WERI-Rb-1 (cell line): ENCODE measurements at places on chromosomes 4 and X.
A peak's percentile ranks its signal among the peaks of the same experiment; 100 is the strongest.

DNA sequence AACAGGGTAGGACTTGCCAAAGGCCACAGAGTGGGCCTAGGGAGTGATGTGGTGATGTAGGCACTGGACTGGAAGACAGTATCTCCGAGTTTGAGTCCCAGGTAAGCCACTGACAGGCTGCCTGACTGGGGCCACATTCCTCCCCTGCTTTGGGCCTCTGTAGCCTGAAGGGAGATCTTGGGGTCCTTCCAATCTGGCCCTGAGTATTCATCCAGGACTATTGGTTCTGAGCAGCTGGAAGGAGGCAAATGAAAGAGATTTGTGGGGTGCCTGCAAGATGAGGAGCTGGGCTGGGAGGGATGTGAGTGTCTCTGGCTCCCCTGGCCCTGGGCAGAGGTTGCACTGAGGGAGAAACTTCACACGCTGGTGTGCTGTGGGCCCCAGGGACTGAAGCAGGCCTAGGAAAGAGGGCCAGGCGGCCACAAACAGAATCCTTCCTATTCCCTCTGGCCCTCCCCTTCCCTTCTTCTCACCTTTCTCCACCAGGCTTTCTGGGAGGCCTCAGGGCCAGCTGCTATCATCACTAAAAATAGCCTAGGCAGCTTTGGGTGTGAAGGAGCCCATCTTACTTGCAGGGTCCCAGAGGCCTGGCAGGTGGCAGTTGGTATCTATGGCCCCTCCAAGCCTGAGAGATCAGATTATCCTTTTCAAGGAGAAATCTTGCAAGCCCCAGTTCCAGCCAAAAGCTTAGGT lies 70.1 kb downstream of the PJA1 start:
- peak; percentile 31 for DNase-seq

DNA sequence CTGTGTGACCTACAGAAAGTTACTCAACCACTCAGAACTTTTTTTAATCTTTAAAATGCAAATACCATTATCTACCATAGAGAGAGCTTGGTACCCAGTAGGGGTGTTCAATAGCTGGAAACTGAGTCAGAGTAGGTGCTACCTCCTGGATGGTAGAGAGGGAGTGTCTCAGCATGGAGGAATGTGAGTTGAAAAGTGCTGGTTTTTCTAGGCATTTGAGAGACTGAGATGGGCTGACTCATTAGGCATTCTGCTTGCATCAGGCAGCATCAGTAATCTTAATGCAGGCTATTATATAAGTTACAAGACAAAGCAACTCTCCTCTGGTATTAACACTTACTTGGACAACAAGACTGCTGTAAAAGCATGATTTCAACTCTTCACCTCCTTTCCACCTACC lies 70.9 kb upstream of the ARHGEF9 start:
- DNase-seq, result no peak

DNA sequence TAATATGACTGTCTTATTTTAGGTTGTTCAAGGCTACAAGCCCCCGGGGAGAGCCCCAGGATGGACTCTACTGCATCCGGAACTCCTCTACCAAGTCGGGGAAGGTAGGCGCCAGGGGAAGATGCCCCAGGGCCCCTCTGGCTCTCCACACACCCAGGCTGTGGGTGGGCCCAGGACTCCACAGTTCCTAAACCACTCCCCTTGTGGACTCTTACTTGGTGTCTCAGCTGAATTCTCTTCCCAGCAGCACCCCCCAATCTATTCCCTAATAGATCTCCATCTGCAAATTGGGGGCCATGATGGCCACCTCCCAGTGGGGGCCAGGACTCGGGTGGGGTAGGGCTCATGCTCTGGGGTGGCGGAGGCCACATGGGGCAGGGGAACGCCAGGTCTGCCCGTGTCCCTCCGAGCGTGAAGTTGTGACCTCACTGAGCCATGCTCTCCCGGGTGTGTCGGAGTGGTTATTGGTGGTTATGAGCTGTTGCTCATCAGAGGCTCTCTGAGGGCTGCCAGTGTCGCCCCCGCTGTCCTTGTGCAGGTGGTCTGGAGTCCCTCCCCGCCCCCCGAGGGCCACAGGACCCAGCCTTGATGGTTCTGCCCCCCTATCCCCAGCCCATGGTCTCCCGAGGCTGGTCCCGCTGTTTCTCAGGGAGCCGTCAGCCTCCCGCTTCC lies 11.2 kb upstream of the ADD1 start:
- peak; percentile 4 for DNase-seq

DNA sequence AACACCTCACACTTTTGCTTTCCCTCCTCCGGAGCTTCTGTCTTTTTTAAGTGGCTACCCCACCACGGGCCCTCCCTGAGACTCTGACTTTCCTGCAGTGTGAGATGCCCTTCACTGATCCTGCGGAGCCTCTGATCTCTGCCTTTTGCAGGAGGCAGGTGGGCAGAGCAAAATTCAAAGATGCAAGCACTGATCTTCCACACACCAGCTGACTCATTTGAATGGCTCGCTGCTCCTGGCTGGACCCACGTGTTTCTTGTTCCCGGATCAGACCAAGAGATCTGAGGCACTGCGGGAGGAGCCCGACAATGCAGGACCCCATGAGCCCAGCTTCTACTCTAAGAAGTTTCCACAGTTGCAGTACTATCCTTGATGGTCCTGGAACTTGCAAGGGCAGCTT lies 1607.9 kb upstream of the TENM3 start:
- no peak for DNase-seq

GRCh38 chr4:147518086-147518485 lies 37.2 kb downstream of the EDNRA start:
- no peak for DNase-seq

GRCh38 chrX:21973321-21974010 lies 33.0 kb downstream of the SMS start:
- DNase-seq, result no peak

DNA sequence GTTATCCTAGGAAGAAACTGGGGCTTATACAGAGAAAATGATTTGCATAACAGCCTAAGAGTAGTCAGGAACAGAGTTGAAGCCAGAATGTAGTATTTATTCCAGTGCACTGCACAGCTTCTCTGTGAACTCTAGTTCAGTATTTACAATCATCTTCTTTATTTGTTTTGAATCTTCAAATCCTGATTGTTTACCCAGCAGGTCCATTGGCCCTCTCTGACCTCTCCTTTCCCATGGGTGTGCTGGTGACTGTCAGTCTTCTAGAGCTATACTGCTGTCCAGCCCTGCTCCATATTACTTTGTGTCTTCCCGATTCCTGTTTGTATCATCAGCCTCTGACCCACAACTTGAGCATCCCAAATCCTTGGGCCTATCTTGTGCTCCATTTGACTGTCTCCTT lies 301.9 kb upstream of the HS3ST1 start:
- DNase-seq, result no peak

DNA sequence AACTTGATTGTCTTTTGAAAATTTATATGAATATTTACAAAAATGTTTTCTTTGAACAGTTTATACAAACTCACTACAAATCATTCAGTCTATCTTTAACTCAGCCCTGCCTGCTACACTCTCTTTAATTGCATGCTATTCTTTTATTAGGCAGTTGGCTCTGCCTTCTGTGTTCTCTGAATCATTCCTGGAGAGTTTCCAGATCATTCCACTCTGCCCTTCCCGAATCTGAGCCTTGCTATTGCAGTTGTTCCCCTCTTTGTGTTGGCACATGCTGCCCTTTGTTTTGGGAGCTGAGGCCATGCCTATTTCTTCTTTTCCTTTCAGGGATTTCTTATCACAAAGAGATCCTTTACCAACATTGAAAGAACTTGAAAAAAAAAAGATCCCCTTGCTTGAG lies 8.7 kb upstream of the TECRL start:
- DNase-seq, result no peak

DNA sequence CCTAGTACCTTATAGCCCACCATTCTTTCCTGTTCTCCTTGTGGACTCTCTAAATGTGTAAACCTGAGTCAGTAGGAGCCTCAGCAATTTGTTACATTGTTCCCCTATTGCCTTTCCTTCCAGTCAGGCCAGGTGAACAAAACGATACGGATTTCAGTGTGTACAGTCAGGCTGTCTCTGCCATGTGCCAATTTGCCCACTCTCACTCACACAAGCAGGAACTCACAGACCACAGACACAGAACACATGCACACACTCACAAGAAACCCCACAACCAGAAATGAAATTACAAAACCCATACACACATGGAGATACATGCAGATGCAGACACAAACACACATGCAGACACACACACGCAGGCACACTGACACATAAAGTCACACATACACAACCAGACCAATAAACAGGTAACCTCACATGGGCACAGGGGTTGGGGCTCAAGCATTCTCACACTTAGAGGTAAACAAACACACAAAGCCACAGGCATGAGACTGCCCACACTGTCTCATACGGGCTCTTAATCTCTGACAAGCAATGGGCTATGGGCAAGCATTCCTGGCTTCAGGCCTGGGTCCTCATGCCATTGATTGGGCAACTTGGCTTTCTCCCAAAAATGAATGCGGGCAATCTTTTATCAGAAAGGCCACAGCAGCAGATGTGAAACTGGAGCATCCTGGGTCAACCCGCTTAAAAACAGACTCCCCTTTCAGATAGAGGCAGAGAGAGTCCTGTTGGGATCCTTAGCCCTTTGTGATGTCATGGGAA lies 68.7 kb downstream of the NBDY start:
- no peak for DNase-seq

DNA sequence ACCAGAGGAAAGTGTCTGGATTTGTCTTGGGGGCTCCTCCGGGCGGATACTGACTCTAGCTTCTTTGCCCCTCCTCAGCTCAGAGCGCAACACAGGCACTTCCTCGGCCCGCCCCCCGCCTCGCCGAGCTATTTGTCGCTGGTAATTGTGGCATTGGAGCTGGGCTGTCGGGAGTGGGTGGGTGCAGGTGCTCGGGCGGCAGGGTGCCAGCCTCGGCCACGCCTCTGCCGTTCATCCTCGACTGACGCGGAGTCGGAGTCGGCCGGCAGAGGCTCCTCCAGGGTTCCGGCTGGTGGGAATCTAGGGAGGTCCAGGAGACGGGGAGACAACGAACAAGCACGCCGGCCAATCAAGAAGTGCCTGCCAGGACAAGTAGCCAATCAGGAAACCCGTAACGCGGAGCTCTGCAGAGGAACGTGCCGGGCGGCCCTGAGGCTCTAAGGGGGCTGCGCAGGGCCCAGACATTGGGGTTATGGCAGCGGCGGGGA lies 3.9 kb upstream of the SYN1 start:
- DNase-seq, result no peak

GRCh38 chrX:85622635-85623034 lies 243.2 kb upstream of the POF1B start:
- DNase-seq, result no peak

DNA sequence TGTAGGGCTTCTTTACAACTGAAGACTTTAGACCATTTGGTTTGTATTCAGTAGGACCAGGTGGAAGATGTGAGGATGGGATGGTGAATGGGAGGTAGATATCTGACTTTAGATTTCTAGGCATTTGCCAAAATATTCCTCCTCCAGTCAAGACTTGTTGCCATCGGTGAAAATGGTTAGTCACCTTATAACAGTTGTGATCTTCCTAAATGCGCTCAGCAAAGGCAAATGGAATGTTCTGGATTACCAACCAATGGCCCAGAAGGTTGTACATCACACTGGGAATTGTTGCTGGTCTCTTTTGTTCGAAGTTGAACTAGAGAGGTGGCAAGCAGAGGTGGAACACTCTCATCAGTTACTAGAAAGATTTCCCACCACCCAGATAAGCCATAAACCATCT lies 33.9 kb downstream of the TMSB4X start:
- no peak for DNase-seq

DNA sequence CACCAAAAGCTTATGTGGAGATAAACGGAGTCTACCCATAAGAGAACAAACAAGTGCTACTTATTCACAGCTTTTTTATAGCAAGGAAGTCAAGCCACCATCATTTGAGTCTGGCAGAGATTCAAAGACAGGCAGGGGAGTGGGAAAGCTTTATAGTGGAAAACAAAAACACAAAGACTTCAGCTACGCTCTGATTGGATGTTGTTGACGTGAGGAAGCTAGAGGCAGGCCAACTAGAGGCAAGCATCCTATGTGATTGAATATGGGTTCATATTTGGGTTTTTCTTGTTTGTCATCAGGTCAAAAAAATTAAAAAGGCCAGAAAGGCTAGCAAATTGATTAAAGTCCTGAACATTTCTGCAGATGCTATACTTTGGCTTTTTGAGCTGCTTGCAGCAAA lies 719 bp upstream of the TCEAL4 start:
- no peak for DNase-seq

DNA sequence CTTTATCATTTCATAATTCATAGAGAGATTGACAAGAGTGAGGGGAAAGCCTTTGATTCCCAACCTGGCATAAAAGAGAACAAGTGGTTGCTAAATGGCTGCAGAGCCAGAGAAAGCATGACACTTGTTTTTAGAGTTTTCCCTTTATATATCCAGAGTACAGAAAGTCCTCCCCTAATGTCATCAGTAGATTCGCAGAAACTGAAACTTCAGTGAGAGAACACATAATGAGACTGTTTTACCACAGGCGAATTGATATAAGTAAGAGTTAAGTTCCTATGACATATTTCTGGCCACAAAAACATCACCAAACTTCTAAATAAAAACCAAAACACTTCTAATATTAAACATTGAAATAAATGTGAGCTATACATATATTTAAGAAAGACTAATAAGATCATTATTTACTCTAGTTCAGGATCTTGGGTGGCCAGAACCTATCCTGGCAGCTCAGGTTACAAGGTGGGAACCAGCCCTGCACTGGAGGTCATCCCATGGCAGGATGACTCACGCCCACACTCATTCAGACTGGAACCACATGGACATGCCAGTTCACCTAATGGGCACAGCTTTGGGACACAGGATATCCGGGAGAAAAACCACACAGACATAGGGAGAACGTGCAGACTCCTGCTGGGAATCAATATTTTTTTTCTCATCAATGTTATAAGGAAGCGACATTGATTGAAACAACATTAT lies 35.5 kb downstream of the NWD2 start:
- DNase-seq, result no peak

GRCh38 chr4:169219440-169219839 lies 51.3 kb downstream of the SH3RF1 start:
- DNase-seq, result no peak

- DNase-seq, result no peak
These were observed 36.0 kb upstream of the GABRA2 start for GRCh38 chr4:46425775-46426400.

DNA sequence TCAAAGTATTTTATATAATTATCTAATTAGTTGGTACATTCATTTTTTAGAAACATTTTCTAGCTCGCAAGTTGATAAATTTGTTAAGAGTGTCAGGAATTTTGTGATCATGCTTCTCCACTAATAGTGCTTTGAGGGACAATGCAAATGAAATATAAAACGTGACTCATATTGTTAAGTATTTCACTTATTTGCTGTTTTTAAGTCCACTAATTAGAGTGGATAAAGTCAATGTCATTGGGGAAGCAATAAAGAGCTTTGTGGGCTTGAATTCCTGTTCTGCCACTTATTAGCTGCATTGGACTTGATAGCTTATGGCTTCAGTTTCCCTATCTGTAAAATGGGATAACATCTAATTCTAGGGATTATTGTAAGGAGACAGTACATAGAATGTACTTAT lies 26.5 kb upstream of the ANAPC4 start:
- no peak for DNase-seq

DNA sequence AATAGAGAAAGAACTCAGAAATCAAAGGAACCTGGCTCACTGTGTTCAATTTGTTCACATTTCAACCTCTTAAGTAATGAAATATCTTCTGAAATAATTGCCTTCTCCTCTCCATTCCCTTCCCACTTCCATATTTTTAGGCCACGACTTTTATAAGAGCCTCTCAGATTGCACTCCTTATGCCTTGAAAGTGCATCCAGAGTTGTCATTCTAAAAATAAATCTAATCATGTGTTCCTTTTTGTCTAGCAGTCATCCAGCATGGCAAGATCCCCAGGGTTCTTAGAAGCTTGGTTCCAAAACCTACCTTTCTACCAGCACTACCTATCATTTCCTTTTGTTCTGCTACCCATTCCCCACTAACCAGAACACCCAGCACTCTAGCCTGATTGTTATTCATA lies 42.4 kb upstream of the RPA4 start:
- no peak for DNase-seq
